ENCODE measurements at places on chromosomes 1 and 21.

DNA sequence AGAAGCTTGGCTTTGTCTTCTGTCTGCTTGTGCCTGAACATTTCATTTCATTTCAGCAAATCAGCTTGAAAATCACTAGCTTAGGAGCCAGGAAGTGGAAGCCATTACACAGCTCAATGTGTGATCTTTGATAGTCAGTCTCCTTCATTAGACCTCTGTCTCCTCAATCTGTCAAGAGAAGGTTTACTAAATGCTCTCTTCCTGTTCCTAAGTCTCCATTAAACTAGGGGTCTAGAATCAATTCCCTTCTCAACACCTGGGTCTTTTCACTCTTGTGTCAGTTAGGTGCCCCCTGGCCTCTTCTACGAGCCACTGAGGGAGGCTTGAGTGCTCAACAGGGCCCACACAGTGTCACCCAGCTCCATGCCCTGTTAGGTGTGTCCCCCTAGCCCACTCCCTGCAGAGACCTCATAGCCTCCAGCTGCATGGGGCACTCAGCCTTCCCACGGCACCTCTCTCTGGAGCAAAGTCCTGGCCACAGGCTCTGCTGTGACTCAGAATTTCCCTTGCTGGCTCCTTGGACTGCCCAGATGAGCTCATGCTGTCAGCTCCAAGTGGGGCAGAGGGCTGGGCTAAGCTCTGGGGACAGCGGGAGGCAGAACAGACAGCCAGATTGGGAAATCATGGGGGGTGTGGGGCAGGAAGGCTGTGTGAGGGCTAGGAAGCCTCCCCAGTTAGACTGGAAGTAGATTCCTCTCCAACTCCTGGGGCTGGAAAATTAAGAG is 115.7 kb upstream of the IPO9 start:
- DNase-seq = peak; percentile 59

- DNase-seq = no peak
Measured at GRCh38 chr1:47756411-47756810, 240.8 kb downstream of the TRABD2B start.

DNA sequence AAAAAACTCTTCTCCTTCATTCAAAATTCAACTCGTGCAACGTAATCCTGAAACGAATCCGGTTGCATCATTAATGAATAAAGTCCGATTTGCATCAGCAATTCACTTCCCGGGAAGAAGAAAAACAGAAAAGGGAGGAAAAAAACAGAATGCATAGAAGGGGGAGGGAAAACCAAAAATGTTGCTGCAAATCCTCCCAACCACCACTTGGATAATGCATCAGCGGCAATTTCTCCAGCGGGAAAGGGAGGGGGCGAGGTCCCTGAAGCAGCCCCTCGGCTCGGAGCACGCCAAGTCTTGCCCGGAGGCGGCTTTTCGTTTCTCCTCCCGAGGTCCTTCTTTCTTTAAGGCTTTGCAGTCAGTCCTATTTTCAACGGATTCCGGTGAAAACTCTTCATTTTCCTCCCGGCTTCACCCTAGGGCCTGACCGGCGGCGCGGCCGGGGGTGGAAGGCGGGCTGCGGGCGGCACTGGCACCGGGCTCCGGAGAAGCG is 723 bp downstream of the CDC42BPA start:
- DNase-seq = peak; percentile 78

GRCh38 chr1:85571181-85571759 is 9.3 kb upstream of the CCN1 start:
- no peak for DNase-seq

DNA sequence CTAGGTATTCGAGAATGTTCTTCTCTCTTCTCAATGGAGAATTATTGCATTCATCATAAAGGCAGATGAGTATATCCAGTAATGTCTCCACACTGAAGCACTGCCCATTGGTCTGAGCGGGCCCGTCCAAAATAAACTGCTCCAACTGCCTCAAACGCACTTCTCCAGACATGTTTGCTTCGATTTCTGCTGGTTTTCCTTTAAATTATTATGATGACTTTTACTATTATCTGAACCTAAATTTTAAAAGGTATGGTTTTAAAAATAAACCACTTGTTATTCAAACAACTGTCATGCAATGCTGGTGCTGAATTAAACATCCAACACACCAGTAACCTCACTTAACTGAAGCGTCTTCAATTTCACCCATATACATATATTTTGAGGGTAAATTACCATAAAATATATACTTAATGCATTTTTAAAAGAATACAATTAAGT is 1.3 kb downstream of the CDC42BPA start:
- peak; percentile 63 for DNase-seq

GRCh38 chr1:63780565-63780964 is 6.7 kb downstream of the ROR1 start:
- DNase-seq = no peak

DNA sequence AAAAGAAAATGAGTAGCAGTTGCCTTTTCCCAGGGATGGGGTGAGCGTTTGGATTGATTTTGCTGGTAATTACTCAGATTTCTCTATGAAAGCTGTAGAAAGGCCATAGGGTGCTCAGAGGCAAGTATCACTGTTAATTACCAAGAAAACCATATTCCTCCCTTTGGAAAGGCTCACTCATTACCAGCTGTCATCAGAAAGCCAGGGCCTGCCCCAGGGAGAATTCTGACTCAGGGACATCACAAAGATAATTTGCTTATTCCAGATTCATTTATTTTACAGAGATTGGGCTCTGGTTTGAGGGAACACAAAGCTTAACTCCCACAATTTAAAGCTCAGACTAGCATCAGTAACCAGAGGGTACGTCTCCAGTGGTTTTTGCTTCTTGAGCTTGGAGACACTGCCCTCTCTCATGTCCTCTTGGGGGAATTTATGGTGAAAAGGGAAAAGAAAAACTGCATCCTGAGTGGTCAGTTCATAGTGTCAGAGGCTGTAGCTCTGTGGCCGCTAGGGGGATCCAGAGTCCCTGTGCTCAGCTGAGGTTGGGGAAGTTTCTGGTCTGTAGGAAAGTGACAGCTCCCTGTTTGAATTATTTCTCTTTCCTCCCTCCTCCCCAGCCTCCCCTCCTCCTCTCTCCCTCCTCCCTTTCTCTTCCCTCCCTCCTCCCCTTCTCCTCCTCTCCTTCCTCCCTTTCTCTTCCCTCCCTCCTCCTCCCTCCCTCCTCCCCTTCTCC is 204.3 kb downstream of the KCNJ6 start:
- DNase-seq = peak; percentile 61

DNA sequence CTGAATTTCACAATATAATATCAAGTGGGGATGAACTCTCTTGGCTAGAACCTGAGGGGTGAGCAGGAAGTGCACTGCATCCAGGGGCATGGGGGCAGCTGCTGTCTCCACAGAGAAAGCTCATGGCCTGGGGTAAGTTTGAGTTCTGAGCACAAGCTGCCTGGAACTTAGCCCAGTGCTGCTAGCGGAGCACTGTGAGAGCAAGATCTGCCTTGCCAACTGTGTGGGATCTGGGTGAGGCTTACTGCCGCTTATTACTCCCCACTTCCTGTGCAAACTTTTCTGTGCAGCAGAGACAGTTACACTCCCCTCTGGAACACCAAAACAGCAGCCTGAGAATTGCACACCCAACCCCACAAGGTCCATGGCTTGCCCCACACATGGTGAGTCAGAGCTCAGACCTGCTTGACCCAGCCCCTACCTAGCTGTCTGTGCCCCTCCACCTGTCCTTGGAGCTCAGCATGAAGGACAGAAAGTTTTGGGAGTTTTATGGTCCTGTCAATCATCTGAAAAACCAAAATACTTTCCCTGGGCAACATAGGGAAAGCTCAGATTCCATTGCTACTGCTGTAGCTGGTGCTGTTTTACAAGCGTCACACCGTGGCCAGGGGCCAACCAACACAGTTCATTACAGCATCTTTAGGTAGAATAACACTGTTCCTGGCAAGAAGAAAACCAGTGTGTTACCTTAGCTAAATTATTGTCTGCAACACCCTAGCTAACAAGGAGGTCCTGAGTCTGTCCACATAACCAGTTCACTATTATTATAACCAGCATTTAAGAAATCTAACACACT is 762.1 kb upstream of the NEGR1 start:
- peak; percentile 39 for DNase-seq

DNA sequence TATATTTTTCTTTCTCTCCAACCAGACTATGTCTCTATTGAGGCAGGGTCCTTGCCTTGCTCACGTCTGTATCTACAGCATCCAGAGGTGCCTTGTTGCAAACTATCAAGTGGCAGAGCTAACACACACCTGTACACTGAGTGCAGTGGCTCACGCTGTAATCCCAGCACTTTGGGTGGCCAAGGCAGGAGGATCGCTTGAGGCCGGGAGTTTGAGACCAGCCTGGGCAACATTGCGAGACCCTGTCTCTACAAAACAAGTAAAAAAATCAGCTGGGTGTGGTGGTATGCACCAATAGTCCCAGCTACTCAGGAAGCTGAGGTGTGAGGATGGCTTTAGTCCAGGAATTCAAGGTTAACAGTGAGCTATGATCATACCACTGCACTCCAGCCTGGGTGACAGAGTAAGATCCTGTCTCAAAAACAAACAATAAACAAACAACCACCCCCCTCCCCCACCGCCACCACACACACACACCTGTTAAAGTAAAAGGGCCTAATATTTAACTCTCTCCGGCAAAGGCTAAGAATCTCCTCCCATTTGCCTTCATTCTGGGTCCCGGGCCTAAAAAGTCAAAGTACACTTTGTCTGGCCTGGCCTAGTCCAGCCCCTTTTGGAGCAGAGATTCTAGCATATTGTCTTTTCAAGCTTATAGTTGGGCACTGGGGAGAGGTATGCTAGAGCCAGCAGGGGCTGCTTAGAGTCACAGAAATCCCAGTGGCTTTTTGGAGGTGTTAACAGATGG is 9.5 kb upstream of the SLFNL1 start:
- DNase-seq = no peak

- no peak for DNase-seq
Measured at GRCh38 chr1:18178111-18178510, 70.5 kb downstream of the IGSF21 start.

DNA sequence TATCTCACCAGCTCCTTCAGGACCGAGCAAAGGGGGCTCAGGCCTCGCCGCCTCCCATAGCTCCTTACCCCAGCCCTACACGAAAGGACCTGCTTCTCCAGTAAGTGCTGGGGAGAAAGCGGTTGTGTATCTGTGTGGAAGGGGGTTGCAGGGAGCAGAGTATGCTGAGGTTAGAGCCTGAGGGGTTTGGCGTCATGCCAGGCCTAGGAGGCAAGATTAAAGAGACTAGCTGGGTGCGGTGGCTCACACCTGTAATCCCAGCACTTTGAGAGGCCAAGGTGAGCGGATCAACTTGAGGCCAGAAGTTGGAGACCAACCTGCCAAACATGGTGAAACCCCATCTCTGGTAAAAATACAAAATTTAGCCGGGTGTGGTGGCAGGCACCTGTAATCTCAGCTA is 14.1 kb upstream of the RASSF5 start:
- DNase-seq = no peak

DNA sequence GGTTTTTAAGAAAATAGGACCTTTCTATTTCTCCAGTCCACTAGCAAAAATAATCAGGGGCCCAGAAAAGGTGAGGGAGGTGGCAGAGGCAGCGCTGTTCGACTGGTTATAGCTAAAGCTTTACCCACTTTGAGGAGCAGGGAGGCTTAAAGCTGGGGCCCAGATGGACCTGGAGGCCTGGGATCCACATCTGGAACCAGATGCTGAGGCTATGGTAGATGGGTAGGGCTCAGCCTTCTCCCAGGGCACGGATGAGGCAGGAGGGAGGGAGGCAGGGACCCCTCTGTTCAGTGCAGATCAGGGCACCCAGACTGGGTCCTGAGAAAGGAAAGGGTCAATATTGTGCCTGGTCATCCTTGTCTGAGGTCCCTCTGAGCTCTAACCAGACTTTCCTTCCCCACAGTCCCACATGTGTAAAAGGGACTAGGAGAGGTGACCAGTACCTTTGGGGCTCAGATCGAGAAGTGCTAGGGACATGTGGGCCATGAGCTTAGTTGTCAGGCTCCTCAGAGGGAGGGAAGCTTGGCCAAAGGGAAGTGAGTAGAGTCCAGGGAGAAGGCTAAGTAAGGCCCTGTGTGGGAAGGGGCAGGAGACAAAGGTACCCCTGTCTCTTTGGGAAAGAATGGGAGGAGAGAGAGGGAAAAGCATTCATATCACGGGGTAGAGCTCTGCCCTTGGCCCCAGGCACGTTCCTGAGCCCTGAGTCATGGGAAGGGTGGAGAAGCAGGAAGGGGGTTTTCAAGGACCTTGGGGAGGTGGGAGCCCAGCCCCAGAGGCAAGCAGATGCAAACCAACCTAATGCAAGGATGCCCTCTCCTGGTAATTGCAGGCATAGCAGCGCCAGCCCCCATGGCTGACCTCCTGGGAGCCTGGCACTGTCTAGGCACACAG is 15.4 kb downstream of the LMNA start:
- DNase-seq = peak; percentile 98

DNA sequence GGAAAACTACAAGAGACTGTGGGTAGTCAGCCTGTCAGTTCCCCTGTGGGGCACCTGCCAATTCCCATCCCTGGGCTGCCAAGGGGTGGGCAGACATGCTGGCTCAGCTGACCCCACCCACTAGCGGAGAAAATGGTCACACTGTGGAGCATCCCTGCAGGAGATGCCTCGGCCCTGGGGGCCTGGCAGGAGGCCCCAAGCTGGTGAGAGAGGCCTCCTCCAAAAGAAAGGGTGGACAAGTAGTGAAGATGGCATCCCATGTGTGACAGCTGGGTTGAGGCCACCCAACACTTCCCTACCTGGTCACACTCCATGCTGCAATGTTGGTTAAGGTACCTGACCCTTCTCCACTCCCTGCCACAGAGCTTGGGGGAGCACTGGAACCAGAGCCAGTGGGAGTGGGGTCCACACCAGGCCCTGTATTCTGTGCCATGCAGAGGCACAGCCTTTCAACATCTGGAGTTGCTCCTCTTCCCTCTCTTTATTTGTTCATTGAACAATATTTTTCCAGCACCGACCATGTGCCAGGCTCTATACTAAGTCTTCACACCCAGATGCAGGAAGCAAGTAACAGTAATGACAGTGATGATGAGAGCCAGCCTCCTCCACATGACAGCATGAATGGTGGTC is 59.5 kb downstream of the KLHDC7A start:
- no peak for DNase-seq

- peak; percentile 14 for DNase-seq
Measured at GRCh38 chr1:224769452-224770335, 153.6 kb downstream of the CNIH3 start.

GRCh38 chr1:64006276-64007051 is 197.0 kb upstream of the UBE2U start:
- DNase-seq = peak; percentile 11

GRCh38 chr1:86192417-86192816 is 35.8 kb upstream of the COL24A1 start:
- DNase-seq = no peak

All from SJCRH30 (cell line).